ENCODE measurements at places on chromosomes 4 and X.

DNA sequence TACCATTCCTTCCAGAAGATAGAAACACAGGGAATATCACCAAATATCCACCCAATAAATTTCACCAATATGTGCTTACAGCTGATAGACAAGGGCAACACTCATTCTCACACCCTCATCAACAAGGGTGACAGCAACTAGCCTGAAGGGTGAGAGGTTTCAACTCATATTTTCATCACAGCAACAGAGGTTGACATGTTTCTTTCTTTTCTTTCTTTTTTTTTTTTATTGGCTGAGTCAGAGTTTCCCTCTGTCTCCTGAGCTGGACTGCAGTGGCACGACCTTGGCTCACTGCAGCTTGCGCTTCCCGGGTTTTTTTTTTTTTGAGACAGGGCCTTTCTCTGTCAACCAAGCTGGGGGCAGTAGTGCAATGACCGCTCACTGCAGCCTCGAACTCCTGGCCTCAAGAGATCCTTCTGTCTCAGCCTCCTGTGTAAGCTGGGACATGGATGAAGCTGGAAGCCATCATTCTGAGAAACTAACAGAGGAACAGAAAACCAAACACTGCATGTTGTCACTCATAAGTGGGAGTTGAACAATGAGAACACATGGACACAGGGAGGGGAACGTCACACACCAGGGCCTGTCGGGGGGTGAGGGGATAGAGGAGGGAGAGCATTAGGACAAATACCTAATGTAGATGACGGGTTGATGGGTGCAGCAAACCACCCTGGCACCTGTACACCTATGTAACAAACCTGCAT is 27.5 kb upstream of the ASMTL start:
- DNase-seq = no peak

GRCh38 chr4:88599298-88599697 is 7.0 kb downstream of the HERC3 start:
- no peak for DNase-seq

- no peak for DNase-seq
These were observed 202.9 kb upstream of the NPY2R start for GRCh38 chr4:155005395-155006090.

GRCh38 chr4:46715468-46715867 is 193.6 kb downstream of the COX7B2 start:
- DNase-seq = no peak

DNA sequence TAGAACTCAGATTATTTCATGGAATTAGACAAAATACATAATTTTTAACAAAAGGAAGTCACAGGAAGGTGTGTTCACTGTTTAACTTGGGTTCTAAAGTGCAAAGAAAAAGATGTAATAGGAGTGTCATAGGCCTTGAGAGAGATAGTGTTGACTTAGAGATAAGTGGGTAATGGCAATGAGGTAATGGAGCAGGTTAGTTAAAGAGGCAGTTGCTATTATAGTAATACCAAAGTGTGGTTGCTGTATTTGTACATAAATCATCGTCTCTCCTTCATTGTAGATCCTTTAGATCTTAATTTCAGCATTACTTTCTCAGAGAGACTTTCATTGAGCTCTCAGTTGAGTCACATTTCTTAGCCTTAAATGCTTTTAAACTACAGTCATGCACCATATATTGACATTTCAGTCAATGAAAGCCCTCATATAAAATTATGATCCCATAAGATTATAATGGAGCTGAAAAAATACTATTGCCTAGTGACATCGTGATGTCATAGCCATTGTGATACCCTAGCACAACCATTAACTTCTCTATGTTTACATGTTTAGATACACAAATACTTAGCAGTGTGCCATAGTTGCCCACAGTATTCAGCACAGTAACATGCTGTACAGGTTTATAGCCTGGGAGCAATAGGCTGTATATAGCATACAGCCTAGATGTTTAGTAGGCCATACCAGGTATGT is 245.4 kb downstream of the ADGRL3 start:
- peak; percentile 39 for DNase-seq
